IPS DF 6.9 (cell line): ENCODE measurements at places on chromosomes 12 and 14.

- no peak for DNase-seq
Observed at GRCh38 chr12:55715169-55715764, 579 bp upstream of the BLOC1S1 start.

DNA sequence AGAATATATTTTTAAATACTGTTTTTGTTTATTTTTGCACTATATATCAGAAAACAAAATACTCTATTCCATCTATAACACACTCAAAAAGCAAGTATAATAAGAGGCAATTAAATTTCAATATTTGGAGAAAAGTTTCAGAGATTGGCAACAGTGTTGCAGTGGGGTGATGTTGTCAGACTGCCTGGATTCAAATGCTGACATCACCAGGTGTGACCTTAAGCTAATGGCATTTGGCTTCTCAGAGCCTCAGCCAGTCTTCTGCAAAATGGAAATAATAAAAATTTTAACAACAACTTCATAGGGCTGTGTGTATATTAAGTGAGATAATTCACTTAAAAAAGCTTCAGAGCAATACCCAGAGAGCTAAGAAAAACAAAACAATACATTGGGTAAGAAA is 74.7 kb downstream of the TMTC1 start:
- DNase-seq: no peak

GRCh38 chr14:23661542-23661941 is 25.4 kb downstream of the DHRS2 start:
- DNase-seq: no peak

- DNase-seq: peak; percentile 89
Observed at GRCh38 chr12:55019784-55020183, at the start of gene NEUROD4. Gene NEUROD4, plus strand, starts transcription at chr12:55019974. Its CDS starts 6,466 bp downstream, at chr12:55026440.

DNA sequence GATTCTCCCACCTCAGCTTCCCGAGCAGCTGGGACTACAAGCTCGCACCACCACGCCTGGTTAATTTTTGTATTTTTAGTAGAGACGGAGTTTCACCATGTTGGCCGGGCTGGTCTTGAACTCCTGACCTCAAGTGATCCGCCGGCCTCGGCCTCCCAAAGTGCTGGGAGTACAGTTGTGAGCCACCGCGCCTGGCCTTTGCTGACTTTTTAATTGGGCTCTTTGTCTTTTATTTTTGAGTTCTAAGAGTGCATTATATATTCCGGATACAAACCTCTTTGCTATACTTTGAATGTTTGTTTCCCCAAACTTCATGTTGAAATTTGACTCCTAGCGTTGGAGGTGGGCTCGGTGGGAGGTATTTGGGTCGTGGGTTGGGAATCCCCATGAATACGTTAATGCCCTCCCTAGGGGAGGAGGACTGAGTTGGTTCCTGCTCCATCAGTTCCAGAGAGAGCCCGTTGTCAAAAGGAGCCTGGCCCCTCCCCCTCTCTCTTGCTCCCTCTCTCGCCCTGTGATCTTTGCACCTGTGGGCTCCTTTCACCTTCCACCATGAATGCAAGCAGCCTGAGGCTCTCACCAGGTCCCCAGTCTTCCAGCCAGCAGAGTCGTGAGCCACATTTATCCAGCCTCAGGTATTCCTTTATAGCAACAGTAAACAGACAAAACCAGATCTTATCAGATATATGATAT is 103.2 kb upstream of the EVL start:
- DNase-seq: no peak

DNA sequence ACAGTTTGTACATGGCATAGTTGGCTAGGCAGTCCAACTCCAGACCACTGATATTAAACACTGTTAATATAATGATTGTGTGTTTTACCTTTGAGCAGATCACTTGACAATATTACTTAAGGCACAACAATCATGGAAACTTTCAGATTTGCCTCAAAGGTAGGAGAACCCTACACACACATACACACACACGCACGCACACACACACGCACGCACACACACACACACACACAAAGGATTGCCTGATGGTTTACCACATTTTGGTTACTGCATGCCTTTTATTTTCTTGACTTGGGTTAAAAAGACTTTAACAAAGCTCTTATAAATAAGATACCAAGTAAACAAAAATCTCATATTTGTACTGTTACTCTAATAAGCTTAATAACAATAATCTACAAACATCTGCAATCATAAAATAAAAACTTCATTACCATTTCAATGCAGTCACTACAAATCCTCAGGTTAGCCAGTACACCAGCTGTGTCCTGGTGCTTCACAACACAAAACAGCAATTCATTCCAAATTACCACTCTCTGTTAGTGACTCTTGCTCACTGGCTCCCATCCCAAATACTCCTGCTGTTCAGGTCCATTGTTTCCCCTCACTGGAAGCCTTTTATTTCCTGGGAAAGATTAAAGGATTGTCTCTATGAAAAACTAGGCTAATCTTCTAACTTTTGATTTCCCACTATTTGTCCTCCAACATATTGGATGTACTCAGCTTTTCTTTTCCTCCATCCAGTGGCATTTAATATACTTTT is 175.2 kb upstream of the ATP2B1 start:
- DNase-seq: peak; percentile 63

- peak; percentile 52 for DNase-seq
Observed at GRCh38 chr14:103057372-103058163, at the start of gene CDC42BPB. Gene CDC42BPB, minus strand, starts transcription at chr14:103057549. Its CDS starts 376 bp downstream, at chr14:103057173.

- no peak for DNase-seq
Observed at GRCh38 chr12:103028881-103029639, 71.6 kb downstream of the ASCL1 start.

GRCh38 chr14:61836184-61836583 is 74.0 kb downstream of the SNAPC1 start:
- DNase-seq: no peak

DNA sequence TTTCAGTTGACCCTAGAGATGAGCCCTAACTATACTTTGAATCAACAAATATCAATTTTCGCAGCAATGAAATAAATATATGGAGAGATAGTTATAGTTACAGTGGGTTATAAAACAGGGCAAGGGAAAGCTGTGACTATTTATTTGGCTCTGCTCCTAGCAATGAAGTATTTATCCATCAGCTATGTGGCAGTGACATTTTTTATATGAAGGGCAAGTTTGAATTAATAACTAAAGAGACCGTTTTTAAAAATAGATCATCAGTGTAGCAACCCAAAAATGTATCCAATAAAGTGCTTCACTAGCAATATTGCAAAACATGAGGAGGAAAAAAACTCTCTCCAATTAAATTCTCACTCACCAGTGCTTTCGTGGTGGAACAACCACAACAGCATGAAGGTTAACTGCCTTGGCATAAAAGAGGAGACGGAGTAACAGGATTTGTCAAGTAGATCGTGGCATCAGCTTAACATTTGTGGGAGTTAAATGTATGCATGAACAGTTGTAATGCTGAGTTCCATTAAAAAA is 58.1 kb upstream of the NUDT4 start:
- DNase-seq: no peak

DNA sequence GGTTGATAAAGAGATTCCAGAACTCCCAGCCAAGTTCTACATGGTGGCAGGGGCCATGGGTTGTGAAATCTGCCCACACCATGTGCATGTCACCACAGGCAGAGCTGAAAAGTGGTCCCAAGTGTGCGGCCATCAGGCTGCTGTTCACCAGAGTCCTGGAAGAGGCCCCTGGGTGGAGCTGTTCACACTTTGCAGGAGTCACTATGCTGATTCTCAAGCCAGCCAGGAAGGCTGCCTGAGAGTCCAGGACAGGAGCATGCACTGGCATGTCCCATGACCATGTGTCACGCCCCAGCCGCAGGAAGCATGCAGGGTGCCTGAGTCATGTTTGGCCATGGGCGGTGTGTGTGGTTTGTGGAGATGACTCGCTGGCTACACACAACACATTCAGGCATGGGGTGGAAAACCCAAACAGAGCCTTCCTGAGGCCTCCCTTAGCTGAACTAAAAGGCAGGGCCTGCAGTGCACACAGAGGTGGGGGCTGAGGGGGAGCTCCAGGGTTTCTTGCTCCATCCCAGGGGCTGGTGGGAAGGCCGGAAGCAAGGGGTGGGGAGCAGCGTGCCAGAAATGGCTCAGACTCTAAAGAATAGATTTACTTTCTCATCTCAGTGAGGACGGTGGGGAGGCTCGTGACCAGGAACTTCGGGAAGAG is 19.4 kb downstream of the ABCB9 start:
- no peak for DNase-seq

- DNase-seq: no peak
Observed at GRCh38 chr12:26555139-26555538, 277.9 kb downstream of the ITPR2 start.

- no peak for DNase-seq
Observed at GRCh38 chr14:91149462-91149861, 35.6 kb downstream of the DGLUCY start.

DNA sequence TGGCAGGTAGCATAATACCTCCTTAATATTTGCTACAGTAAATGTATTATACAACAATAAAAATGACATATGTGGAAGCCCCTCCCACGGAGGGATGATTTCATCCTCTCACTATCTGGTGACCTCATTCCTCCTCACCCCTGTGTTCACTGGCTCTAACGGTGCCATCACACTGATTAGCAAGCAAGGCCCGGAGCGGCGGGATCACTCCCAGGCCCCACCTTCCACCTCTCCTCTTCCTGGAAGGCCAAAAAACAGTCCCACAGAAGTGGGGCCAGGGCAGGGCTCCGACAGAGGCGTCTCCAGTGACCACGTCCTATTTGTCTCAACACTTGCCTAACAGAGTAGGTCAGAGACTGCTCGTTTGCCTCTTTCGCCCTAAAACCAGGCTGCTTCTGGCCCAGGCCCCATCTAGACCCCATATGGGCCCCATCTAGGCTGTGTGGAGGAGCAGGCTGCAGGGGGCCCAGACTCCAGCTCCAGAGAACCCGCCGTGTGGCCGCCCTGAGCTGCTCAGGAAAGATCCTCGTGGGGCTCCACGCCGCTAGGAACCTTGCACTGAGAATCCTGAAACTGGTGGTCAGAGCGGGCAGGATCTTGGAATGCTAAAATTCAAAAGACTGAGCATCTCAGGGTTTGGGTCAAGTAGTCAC is 3.7 kb downstream of the SELPLG start:
- no peak for DNase-seq

DNA sequence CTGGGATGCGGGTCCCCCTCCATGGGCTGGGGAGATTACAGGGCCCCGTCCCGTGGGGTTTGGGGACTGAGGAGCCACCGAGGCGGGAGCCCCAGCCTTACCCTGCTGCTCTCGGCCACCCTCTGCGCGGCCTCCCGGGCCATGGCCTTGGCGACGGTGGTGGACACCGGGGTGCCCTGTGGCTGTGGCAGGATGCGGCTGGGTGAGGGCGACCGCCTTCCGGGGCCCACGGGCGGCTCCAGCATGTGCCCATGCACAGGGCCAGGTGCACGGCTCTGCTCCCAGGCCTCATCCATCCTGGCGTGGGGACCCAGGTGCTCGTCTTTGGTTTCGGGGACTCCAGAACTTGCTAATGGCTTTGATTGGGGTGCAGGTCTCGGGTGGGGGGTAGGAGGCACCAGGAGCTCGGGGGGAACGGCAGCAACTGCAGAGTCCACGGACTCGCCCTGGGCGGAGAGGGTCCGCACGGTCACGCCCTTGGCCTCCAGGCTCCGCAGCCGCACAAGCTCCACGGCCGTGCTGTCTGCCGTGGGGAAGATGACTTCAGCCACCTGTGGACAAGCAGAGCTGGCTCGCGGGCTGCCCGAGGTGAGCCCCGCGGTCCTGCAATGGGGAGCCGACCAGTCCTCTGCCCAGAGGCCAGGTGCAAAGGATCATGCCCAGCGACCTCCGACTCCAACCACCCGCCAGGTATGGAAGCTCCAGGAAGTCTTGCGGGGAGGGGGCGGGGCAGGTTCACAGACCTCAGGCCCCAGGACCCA is 99.2 kb downstream of the PIWIL1 start:
- DNase-seq: no peak

DNA sequence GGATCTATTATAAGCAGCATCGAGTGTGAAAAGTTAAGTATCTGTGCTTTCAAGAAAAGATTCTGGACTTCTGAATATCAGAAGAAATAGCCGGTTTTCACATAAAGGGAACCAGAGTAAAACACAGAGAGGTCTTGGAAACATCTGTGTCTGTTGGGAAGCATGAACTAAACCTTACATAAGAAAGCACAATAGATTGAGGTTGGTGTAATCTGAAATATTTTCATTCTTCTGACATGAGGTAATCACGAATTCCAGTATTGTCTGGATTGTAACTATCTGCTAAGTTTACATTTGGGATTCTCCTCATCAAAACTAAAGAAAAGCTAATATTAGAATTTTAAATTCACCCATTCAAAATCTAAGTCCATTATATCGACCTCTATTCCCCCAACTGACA is 161.3 kb downstream of the CPNE8 start:
- DNase-seq: no peak

- no peak for DNase-seq
Observed at GRCh38 chr12:105672121-105672975, 341.9 kb downstream of the C12orf75 start.

DNA sequence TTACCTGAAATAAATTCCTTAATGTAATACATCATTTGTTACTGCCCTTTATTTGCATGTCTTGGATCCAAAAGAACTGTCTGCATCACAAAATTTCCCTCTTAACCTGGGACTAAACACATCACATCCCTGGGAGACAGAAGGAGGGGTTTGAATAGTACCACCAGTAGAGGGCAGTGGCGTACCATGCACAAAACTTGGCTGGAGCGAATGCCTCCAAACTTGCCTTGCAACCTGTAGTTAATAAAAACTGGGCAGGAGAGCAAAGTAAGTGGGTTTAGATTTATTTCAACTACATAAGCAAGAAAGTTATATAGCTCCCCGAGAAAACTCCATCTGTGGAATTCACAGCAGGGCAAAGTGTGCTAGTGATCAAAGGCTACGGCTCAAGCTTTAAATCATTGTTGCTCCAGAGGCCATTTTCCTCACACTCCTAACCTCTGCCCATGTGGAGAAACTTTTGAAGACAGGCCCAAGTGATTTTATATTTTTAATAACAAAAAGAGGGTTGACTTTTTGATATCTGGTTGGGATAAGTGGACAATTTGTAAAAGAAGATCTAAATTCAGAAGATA is 1176.7 kb upstream of the SEL1L start:
- peak; percentile 68 for DNase-seq

- no peak for DNase-seq
Observed at GRCh38 chr14:88181072-88181471, 142.0 kb downstream of the KCNK10 start.

DNA sequence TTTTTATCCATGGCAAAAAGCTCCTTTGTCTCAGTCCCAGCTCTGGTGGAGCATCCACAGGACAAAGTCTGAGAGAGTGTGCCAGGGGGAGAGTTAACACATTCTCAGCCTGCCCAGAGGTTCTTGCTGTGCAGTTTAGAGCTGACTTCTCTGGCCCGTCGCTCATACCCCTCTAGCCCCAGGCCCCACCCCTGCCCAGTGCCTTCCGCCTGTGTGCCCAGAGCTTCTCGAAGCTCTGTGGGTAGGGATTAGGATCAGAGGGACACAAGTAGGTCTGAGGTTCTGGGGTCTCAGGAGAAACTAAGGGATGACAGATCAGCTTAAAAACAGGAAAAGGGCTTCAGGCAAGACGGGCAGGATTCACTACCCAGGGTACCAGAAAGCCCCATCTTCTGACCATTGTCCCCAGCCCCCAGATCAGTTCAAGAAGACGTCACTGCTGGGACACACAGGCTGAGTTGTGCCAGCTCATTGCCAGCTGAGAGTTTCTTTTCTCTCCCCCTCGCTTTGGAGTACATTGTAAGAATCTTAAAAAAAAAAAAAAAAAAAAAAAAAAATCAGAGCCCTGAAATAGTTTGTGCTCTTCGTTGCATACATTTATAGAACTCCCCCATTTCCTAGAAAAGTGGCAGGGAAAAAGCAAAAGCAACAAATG is 127.0 kb downstream of the GCH1 start:
- DNase-seq: no peak
